ENCODE measurements at places on chromosomes 4 and X.

GRCh38 chrX:31376408-31377022 is 304.7 kb upstream of the FTHL17 start:
- DNase-seq = no peak

DNA sequence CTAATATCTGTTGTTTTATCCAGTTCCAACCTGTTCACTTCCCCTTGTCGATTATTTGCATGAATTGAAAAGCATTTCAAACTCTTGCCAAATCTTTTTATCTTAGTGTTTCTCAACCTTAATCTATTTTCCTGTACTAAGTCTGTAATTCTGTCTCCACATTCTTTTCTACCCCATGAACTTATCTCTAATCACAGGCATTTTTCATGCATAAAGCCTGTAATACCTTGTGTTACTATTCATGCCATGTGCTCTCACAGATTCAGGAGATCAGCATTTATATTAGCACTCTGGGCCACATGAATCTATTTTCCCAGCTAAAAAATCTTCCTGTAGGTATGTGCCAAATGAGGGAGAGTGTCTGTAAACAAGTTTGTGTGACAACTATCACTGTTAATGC is 1360.9 kb downstream of the STIM2 start:
- no peak for DNase-seq

DNA sequence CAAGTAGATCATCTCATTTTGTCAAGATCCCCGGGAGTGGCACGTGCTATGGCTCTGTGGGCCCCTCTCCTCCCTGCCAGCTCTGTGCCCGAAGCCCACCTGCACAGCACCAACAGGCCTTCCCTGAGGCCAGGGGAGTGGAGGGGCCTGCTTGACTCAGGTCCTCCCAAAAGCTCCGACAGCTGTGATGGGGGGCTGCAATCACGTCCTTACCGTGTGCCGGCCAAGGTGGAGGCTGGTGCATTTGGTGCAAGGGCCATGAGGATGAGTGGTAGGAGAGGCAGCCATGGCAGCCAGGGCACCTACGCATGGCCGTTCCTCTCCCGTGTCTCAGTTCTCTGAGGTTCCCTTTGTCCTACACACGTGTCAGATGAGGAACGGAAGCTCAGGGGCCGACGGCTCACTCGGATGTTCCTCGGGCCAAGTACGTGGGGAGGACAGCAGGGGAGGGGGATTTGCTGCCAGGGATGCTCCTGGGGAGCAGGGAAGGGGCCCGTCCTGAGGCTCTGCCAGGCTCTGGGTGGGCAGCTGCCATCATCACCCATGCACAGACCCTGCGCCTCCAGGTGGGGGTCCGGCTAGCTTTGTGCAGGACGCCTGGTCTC is 95.8 kb downstream of the HMX1 start:
- no peak for DNase-seq

DNA sequence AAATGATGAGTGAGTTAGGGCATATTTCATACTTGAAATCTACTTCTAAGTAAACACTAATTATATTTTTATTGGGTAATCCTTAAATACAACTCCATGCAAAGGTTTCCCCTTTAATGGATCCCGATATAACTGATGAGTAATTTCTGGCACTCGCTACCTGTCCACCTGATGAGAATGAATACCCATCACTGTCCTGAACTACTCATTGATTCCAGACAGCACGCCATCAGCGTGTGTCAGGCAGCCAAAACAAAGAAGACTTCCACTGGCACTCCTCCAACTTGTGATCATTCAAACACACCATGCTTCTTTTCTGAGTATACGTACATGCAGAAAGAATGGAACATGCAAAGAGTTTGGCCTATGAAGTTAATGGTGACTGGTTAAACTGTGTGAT is 69.4 kb downstream of the HCCS start:
- DNase-seq = no peak

- DNase-seq = no peak
These were observed 25.9 kb downstream of the CSF2RA start for GRCh38 chrX:1294301-1295067.

DNA sequence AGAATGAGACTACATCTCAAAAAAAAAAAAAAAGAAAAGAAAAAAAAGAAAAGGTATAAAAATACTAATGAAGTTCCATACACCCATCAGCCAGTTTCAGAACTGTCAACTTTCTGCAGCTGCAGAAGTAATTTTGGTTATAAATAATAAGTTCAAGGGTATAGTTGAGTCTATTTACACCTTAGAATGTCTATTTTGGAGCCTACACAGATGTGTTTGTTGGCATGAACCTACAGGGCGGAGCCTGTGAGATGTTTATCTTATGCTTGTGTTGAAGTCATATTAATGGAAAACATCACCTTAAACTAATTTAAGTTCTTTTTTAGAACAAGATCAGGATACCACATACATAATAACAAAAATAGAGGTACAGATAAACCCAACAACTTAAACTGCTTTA is 85.8 kb downstream of the RAPGEF2 start:
- no peak for DNase-seq

- no peak for DNase-seq
These were observed 146.3 kb upstream of the RPS6KA3 start for GRCh38 chrX:20412871-20413486.

DNA sequence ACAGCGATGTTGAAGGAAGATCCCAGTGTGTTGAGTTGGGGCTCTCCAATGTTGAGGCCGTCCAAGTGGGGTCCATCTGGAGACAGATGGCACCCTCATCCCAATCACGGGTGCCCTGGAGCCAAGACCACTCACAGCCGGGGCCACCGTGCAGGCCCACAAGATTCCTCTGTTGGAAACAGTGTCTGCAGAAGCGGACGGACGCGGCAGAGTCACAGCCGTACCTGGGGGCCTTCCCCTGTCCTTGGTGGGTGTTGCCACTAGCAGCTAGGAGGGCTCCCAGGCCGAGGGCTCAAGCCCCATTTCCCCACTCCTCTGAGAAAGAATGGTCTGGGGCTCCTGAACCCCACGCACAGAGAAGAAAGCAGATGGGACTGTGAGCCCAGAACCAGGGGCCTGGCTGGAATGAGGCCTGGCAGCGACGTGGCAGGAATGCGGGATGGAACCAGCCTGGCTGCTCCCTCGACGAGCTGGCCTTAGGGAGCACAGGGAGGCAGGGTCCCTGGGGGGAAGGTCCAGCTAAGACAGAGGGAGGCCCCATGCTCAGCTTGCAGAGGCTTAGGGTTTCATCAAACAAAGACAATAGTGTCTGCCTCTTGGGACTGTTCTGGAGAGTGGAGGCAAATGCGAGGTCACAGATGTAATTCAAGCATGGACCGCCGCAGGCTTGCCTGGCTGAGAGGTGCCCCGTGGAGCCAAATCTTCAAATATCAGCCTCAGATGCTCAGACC is 228.9 kb downstream of the AFAP1 start:
- no peak for DNase-seq

DNA sequence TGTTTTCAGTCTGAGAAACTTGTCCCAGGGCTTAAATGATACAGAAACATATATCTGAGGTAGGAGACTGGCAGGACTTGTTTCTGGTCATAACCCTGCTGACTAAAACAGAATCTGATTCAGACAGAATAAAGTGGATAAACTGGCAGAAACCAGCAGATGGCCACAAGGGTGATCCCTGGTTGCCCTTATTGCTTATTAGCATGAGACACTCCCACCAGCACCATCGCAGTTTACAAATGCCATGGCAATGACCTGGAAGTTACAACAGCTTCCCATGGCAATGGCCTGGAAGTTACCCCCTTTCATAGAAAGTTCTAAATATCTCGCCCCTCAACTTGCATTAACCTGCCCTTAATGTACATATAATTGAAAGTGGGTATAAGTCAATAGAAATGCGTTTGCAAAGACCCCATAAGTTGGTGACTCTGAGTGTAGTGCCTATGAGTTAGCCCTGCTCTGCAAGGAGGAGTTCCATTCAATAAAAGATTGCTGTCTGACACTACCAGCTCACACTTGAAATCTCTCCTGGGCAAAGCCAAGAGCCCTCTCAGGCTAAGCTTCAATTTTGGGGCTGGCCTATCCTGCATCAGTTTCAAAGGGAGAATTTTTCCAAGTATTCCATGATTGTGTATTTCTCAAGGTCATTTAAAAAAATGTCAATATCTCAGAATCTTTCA is 52.9 kb upstream of the PAGE5 start:
- no peak for DNase-seq

DNA sequence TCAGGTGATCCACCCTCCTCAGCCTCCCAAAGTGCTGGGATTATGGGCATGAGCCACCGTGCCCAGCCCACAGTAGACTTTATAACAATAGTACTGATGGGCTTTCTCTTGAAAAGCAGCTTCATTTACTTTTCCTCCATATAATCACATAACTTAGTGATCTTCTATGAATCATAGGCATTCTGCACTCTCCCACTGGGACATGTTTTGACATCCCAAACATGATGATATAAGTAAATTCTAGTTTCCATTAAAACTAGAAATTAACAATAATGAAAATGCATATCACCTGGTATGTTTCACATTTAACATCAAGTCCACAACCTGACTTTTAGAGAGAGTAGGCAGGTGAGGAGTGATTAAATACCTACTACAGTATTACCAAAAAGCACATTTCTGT is 96.5 kb downstream of the CAMK2D start:
- no peak for DNase-seq

DNA sequence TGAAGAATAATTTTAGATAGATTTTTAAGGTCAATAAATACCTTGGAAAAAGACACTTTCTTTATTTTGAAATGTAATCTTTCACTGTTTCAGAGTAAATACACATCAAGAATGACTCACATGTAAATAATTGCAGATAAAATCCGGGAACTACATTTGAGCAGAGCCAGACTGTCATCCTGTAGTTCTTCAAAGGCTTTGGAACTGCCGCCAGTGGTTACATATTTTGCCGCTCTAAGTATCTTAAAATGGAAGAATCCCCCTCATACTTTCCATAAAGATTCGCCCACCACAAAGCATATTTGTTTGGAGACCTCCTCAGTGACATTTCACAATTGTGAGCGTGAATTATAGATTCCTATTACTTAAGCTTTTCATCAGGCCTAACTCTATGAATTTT is 607.8 kb upstream of the ZFP42 start:
- no peak for DNase-seq

GRCh38 chr4:5827108-5828004 is 65.5 kb downstream of the CRMP1 start:
- no peak for DNase-seq

DNA sequence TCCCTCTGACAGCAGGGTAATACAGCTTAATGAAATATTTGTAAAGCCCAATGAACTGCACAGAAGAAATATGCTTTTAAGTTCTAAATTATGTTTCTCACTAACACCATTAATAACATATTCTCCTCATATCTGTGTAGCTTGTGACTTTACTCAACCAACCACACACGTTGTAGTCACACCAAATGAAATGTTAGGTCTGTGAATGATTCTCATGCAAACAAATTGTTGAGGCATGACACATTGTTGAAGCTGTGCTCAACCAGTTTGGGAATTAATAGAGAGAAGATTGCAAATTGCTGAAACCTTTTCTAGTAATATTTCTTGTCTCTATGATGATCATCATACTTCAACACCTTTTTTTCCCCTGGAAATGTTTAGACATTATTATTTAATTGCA is 645.9 kb downstream of the PCDH7 start:
- peak; percentile 14 for DNase-seq

All from non-pigmented ciliary epithelial cell (primary cell).